ENCODE measurements at places on chromosomes 1 and 21. TPM values are rescaled to one million over a fixed set of nuclear protein-coding genes. Genes with fewer than 3 reads are reported as not detected.

TNFAIP8L2 gene
- total RNA-seq = 0.45 TPM

DNA sequence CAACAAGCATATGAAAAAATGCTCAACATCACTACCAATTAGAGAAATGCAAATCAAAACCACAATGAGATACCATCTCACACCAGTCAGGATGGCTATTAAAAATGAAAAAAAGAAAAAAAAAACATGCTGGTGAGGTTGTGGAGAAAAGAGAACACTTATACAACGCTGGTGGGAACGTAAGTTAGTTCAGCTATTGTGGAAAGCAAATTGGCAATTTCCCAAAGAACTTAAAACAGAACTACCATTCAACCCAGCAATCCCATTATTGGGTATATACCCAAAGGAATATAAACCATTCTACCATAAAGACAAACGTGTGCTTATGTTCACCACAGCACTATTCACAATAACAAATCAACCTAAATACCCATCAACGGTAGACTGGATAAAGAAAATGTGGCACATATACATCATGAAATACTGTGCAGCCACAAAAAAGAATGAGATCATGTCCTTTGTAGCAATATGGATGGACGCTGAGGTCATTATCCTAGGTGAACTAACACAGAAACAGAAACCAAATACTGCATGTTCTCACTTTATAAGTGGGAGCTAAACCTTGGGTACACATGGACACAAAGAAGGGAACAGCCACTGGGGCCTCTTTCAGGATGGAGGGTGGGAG, 49.5 kb downstream of the LYST start:
- H3K27me3 ChIP-seq = no peaks in the 10 kb centered on the region
- H3K4me1 ChIP-seq = no peaks in the 10 kb centered on the region
- no peak overlapping the region for H3K4me3 ChIP-seq

- DNase-seq = no peak
- no peaks in the 10 kb centered on the region for H3K4me1 ChIP-seq
- no peaks in the 10 kb centered on the region for H3K36me3 ChIP-seq
- no peak overlapping the region for H3K27ac ChIP-seq
- H3K4me3 ChIP-seq = no peak overlapping the region
These were observed 275.4 kb upstream of the USP24 start for GRCh38 chr1:55490547-55490946.

GRCh38 chr1:171984850-171985485, 143.7 kb downstream of the DNM3 start:
- peak overlapping the region; percentile 50 for H3K27ac ChIP-seq
- no peak overlapping the region for H3K4me3 ChIP-seq
- H3K27me3 ChIP-seq = no peaks in the 10 kb centered on the region
- H3K4me1 ChIP-seq = no peaks in the 10 kb centered on the region
- peak; percentile 38 for DNase-seq

HES4 gene
- 54.4 TPM for total RNA-seq

DNA sequence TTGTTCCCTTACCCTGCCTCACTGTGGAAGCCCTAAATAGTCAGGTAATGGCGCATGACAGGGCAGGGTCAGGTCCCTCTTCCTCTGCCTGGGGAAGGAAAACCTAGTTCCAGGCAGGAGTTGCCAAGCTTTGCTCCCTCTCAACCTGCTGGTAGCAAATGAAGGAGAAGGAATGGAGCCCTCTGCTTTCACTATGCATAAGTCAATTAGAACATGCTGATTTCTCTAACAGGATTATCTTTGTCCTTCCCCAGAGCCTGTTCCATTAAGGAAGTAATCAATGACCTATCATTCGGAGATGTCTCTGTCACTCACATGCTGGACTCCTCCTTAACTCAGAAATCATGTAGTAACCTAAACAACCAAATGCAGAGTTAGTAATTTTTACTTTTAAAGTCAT, 161.8 kb upstream of the NFIA start:
- H3K27ac ChIP-seq = no peak overlapping the region
- peaks cover 28% of the 10 kb centered on the region for H3K4me1 ChIP-seq

BCAR3 gene
- 4.5 TPM for total RNA-seq

LCE2A gene
- not detected for total RNA-seq

BACH1 gene
- 25.2 TPM for total RNA-seq

THEM5 gene
- total RNA-seq = not detected

- H3K27ac ChIP-seq = no peak overlapping the region
- H3K27me3 ChIP-seq = no peaks in the 10 kb centered on the region
- H3K36me3 ChIP-seq = peaks cover 3% of the 10 kb centered on the region
- no peak overlapping the region for H3K4me3 ChIP-seq
- no peaks in the 10 kb centered on the region for H3K4me1 ChIP-seq
These were observed 24.7 kb downstream of the NPHP4 start for GRCh38 chr1:5967351-5968160.

DNA sequence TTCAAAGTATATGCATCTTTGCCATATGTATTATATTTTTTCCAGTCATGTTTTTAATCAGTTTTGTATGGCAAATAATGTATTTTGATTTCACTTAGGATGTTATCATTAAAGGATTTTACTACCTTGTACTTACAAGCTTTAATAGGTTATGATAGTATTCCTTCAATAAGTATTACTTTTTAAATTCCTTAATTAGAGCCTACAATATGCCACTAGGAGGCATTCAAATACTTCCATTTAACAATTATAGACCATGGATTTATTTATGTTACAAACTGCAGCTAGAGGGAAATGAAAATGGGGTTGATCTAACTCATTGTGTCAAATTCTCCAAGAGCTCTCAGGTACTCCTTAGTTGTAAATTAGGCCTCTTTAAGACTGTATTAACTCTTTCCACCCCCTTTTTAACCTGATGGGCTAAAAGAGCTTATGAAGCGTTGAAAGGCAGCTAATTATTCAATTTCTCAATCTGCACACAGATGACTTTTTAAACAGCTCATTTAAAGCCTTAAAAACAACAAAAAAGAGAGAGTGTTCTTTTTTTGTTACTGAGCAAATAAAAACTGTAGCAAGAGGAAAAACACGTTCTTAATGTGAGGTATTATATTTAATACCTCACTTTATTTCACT, 156.2 kb downstream of the DENND1B start:
- H3K4me3 ChIP-seq = no peak overlapping the region
- H3K27me3 ChIP-seq = no peaks in the 10 kb centered on the region
- peak; percentile 42 for DNase-seq

DNA sequence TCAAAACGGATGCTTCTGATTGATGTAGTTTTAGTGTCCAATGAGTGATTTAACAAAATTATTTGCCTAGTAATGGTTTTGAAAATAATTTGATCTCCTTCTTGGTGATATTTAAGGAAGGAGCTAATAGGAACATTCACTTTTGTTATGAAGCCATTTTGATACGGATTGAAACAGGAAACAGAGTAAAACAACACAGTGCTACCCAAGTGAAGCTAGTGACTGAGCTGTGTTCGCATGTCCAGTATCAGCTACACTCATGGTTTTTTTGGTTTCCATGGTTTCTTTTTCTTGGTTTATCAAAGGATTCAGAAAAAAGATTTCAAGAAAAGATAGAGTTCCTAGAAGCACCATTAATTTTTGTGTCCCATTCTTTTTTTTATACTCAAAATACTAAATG, 40.1 kb upstream of the PLEKHO1 start:
- H3K27ac ChIP-seq = no peak overlapping the region
- H3K36me3 ChIP-seq = peaks cover 3% of the 10 kb centered on the region
- H3K4me3 ChIP-seq = no peak overlapping the region
- H3K27me3 ChIP-seq = no peaks in the 10 kb centered on the region

DNA sequence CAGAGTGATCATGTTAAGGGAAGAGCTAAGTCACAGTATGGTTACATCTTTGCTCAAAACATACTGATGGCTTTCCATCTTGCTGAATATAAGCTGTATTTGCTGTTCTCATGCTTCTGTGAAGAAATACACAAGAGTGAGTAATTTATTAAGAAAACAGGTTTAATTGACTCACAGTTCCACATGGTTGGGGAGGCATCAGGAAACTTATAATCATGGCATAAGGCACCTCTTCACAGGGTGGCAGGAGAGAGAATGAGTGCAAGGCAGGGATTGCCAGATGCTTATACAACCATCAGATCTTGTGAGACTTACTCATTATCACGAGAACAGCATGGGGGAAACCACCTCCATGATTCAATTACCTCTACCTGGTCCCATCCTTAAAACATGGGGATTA, 24.4 kb upstream of the RGS5 start:
- no peak overlapping the region for H3K27ac ChIP-seq
- no peak overlapping the region for H3K4me3 ChIP-seq

GRCh38 chr1:88079036-88079435, 605.0 kb upstream of the PKN2 start:
- no peaks in the 10 kb centered on the region for H3K36me3 ChIP-seq
- no peak overlapping the region for H3K27ac ChIP-seq
- peak; percentile 66 for DNase-seq
- no peak overlapping the region for H3K4me3 ChIP-seq

DNA sequence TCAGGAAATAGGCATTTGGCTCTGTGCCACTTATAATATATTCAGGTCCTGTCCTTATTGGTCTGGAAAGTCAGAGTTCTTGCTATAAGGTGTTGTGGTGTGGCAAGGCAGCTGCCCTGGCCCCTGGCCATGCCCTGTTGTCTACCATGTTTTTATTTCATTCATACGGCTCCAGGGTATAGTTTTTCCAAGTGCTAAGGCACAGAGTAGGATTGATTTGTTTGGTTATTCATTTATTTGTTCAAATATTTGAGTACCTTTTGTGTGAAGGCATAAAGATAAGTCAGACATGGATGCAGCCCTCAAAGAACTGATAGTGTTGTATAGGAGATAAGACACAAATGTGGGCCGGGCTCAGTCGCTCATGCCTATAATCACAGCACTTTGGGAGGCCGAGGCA, 10.1 kb downstream of the ZBTB8B start:
- H3K36me3 ChIP-seq = no peaks in the 10 kb centered on the region
- no peak overlapping the region for H3K4me3 ChIP-seq
- H3K27ac ChIP-seq = no peak overlapping the region

GRCh38 chr1:56120021-56120420, 459.3 kb downstream of the PLPP3 start:
- no peak overlapping the region for H3K4me3 ChIP-seq
- no peaks in the 10 kb centered on the region for H3K4me1 ChIP-seq

DNA sequence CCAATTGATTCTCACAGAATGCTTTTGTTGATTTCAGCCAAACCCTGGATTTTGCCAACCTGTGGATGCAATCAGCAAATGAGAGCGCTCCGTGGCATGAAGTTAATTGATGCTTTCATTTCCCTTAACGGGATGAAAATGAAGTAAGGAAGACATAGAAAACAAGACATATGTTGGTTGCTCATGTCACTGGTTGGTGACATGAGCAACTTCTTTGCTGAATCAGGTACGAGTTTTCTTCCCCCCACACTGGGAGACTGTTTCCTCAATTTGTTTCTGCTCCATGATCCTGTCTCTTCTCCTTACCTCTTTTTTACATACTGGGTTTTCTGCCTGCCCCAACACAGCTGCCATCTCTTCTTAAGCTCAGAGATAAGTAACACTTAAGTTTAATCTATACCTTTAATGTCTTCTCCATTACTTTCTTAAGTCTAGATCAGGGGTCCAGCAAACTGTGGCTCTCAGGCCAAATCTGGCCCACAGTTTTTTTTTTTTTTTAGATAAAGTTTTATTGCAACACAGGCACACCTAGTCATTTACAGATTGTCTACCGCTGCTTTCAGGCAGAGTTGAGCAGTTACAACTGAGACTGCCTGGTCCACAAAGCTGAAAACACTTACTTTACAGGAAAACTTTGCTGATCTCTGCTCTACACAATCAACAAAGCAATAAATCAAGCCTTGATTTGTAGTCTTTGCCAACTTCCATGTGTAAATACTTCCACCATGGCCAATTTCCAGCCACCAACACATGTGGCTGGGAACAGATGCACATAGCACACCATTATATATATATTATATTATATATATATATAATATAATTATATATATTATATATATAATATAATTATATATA, 13.3 kb downstream of the GPR157 start:
- no peak overlapping the region for H3K4me3 ChIP-seq
- H3K27ac ChIP-seq = no peak overlapping the region
- H3K36me3 ChIP-seq = no peaks in the 10 kb centered on the region
- H3K4me1 ChIP-seq = peaks cover 13% of the 10 kb centered on the region

HSPB7 gene
- 744 TPM for total RNA-seq

- no peaks in the 10 kb centered on the region for H3K4me1 ChIP-seq
- DNase-seq = no peak
- no peak overlapping the region for H3K4me3 ChIP-seq
- H3K36me3 ChIP-seq = no peaks in the 10 kb centered on the region
These were observed 8.1 kb upstream of the LBR start for GRCh38 chr1:225435957-225436392.

GJA8 gene
- total RNA-seq = not detected

THAP3 gene
- total RNA-seq = 46.0 TPM

SLC9C2 gene
- not detected for total RNA-seq

DNA sequence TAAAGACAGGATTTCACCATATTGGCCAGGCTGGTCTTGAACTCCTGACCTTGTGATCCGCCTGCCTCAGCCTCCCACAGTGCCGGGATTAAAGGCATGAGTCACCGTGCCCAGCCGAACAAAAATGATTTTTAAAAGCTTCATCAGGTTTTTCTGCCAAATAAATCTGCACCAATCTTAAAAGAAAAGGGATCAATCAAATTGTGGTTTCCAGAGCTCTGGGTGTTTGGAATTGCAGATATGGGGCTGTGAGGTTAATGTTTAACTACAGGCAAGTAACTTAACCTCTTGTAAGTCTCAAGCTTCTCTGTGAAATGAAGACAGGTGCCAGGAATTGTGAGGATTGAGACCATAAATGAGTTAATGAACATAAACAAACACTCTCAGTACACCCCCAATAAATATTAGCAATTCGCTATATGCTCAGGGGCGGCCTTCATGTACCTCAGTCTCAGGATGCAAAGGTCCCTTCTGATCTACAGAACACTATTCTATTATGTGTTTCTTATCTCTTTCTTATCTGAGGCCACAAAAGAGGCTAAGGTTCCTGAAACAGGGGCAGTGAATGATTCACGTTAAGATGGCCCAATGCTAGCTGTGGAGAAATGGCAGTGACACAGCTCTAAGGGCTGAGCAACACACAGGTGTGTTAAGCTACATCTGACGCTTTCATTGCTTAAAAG, 7.1 kb upstream of the GNPAT start:
- no peak overlapping the region for H3K4me3 ChIP-seq
- no peaks in the 10 kb centered on the region for H3K27me3 ChIP-seq
- peak; percentile 7 for DNase-seq
- H3K36me3 ChIP-seq = peaks cover 13% of the 10 kb centered on the region
- H3K27ac ChIP-seq = no peak overlapping the region

PLEKHN1 gene
- 0.36 TPM for total RNA-seq

GRCh38 chr1:3828391-3828790, 28.6 kb downstream of the CEP104 start:
- H3K36me3 ChIP-seq = peaks cover 42% of the 10 kb centered on the region
- H3K27me3 ChIP-seq = no peaks in the 10 kb centered on the region
- no peak for DNase-seq
- H3K4me1 ChIP-seq = no peaks in the 10 kb centered on the region
- no peak overlapping the region for H3K4me3 ChIP-seq

GRCh38 chr1:185402930-185403329, 85.9 kb upstream of the IVNS1ABP start:
- no peaks in the 10 kb centered on the region for H3K4me1 ChIP-seq
- no peak for DNase-seq
- H3K27me3 ChIP-seq = no peaks in the 10 kb centered on the region
- no peaks in the 10 kb centered on the region for H3K36me3 ChIP-seq

- H3K36me3 ChIP-seq = peaks cover 24% of the 10 kb centered on the region
- H3K4me1 ChIP-seq = peaks cover 5% of the 10 kb centered on the region
- H3K27ac ChIP-seq = no peak overlapping the region
- DNase-seq = no peak
- no peak overlapping the region for H3K4me3 ChIP-seq
These were observed 1.8 kb downstream of the PEX11B start for GRCh38 chr1:145916745-145917144.

APOBEC4 gene
- not detected for total RNA-seq
